ENCODE measurements at places on chromosomes 13 and 19.
A peak's percentile ranks its signal among the peaks of the same experiment; 100 is the strongest.

DNA sequence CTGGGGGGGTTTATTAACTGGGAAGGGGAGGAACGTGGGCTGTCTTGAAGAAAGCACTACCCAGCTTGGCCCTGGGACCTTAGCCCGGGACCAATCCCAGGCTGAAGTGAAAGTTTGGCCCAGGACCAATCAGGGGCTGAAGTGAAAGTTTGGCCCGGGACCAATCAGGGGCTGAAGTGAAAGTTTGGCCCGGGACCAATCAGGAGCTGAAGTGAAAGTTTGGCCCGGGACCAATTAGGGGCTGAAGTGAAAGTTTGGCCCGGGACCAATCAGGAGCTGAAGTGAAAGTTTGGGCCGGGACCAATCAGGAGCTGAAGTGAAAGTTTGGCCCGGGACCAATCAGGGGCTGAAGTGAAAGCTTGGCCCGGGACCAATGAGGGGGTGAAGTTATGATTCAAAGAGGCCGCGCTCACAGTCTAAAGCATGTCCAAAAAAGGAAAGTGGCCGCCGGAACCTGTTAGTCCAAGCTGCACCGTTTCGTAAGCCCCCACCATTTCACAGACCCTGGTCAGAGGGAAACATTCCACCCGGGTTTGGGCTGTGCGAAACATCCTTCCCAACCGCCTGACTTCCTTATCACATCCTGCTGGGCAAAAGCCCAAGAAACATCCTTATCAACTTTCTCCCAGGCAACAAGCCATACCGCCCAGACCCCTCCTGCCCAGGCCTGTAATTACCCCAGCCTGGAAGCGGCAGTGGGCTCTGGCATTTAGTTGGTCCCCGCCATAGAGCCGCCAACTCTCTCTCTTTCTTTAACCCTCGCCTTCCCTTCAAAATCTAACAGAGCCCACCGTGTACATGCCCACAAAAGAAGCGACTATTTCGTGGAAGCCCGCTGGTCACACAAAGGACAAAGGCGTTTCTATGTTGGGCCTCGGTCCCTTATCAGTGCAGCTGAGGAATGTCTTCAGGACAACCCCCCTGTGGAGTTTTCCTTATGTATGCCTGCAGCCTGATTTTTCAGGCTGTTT, 1.1 kb downstream of the ZNF850 start:
- DNase-seq, result peak; percentile 2

GRCh38 chr19:7932276-7932929, 6.5 kb upstream of the CTXN1 start:
- no peak for DNase-seq

DNA sequence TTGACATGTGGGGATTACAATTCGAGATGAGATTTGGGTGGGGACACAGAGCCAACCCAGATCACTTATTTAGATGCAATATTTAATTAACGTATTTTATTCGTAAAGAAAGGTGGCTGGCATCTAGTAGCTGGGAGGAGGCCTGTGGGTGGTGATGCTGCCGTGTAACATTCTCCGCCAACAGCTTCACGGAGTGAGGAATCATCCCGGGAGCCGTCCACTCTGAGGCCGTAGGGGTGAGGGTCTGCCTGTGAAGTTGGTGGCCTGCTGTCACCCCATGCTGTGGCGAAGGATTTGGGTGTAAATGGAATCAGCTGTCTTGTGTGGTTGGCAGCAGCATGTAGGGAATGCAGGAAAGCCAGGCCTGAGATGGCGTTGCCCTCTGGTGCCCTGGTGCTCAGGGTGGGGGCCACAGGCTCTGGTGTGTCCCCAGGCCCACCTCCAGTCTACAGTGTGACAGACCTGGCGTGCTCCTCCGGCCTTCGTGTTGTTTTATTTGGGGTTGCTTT, 3.3 kb upstream of the TEX29 start:
- DNase-seq, result no peak

DNA sequence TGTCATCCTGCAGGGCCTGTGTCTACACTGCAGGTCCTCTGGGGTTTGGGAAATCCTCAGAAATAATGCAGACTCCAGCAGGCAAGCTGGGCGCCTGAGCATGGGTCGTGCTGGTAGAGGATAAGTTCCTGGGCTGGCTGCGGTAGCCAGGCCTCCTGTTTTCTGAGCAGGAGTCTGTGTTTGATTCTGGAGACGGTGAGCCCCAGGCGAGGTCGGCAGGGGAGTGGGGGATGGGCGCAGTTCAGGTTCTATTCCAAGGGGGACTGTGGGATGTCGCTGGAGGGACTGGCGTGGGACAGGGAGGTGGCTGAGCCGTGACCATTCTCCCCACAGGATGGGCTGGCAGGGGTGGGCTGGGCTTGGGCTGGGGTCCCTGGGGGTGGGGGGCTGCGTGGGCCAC, 154.7 kb downstream of the KDM4B start:
- no peak for DNase-seq

- no peak for DNase-seq
Measured at GRCh38 chr19:45403781-45404556, 900 bp downstream of the PPP1R13L start.

- DNase-seq, result no peak
Measured at GRCh38 chr13:96533408-96533807, 443.5 kb downstream of the HS6ST3 start.

DNA sequence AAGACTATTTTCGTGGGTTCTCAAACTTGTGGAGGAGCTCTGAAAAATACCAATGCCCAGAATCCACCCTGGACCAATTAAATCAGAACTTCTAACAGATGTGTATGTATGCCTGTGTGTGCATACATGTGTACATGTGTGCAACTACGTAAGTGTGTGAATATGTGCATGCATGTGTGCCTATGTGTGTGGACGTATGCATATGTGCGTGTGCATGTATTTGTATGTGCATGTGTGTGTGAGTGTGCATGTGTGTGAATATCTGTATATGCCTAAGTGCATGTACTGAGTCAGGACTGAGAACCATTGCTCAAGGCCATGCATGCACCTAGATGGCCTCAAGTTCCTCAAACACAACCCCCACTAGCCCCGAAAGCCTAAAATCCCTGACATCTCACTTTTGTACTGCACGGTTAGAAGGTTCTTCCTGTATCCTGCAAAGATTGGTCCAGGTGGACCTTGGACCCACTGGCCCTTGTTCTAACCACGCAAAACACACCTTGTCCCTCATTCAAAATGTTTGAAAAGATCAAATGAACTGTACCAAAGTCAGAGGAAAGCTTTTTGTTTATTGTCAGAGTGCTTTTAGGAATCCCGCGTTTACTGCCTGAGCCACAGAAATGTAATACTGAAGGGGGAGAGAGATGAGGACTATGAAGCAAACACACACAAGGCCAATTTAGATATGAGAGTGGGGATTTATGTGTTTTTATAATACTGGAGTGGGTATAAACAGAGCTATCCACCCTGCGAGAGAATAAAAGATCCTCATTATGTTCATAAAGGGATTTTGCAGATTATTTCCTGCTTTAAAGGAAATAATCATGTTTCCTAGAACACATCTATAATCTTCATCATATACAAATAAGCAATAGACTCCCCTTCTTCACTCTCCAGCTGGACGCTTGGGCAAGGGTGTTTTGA, 39.1 kb downstream of the LATS2 start:
- no peak for DNase-seq

DNA sequence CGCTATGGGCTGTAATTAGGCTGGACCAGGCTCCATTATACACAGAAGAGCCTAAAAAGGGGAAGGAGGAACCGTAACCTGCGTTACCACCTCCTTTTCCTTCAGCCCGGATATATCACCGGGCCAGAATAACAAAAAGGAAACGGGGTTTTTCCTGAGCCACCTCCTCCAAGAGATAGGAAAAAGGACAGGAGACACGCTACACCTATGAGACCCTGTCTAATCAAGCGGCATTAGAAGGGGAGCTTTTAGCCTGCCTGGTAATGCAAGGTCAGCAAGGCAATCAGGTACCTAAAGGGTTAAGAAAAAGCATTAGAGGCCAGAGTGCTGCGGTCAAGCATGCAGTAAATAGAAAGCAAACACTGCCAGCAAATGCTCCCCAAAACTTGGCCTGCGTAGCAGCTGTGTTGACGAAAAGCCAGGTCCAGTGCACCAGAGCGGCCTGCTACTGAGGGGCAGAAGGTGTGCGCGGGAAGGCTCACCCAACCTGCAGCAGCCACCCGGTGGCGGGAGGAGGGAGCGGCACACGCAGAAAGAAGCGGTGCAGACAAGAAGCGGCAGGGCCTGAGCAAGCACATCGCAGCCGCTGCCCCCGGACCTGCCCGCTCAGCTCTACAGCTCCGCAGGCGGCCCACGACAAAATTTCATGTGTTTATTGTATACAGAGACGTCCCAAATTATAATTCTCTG, 1466.1 kb downstream of the UQCRFS1 start:
- no peak for DNase-seq

DNA sequence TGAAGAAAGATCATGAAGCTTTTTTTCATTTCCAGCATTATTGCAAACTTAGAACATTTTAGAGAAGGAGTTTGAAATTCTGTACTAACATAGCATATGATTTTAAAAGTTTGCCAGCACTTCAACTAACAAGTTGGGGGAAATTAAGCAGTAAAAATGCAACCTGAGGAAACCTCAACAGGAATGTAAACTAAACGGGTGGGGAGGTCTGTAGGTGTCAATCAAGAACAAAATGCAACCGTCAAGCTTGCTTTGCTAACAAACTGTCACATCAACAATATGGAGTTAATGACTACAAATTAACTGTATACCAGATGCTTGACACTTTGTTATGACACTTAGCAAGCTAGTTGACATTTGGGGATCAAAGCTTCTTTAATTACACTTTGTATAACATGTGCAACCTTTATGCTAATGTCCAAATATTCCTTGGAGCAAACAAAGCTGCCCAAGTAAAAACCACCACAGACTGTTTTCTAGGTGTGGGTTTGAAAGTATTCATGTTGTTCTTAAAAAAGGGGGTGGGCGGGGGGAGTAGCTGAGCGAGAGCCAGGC, 52.1 kb downstream of the DACH1 start:
- DNase-seq, result no peak

DNA sequence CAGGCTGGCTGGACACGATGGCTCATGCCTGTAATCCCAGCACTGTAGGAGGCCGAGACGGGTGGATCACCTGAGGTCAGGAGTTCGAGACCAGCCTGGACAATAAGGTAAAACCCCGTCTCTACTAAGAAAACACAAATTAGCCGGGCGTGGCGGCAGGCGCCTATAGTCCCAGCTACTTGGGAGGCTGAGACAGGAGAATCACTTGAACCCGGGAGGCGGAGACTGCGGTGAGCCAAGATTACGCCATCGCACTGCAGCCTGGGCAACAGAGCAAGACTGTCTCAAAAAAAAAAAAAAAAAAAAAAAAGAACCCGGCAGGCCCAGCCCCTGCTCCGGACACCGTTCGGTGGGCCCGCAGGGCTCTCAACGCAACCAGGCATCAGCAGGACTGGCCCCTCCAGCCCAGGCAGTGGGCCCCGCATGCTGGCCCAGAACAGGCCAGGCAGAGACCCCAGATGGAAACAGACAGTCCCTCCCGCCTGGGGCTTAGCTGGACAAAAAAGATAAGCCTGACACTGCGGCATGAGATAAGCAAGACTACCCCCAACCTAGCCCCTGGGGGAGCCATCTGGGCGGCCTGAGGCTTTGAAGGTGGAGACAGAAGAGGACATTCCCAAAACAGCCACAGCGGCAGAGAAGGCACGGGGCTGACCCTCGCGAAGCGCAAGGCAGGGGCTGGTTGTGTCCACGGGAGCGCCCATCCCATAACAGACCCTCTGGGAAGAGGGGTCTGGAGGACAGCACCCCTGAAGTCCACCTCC, 11.6 kb downstream of the REXO1 start:
- no peak for DNase-seq

- no peak for DNase-seq
Measured at GRCh38 chr13:28590461-28590860, 68.5 kb upstream of the POMP start.

- no peak for DNase-seq
Measured at GRCh38 chr19:1259206-1259875, 9.8 kb upstream of the CIRBP start.

- no peak for DNase-seq
Measured at GRCh38 chr19:31285744-31286143, 63.5 kb downstream of the TSHZ3 start.

DNA sequence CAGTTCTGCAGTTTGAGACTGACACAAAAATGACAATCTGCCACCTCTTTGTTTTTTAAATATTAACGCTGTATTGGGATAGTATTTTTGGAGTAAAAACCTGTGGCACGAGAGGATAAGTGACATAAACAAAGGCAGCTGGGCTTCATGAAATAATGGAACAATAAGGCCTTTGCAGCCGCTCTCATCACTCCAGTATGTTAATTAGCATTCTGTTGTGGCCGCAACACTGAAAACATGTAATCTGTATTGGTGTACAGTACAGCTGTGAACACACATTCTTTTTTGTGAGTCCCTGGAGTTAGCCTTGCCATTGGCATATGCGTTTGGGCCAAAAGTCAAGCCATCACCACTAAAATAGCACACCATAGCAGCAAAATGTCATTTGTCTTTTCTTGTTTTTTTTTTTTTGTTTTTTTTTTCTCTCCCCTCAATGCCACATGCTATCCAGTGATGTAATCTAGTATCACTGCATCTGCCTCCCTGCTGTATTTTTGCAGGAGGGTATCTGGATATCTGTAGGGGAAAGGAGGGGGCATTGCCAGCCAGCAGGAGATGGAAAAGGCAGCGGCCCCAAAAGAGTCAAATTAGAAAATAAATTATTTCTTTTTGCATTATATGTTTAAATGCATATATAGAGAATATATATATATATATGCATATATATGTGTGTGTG, 885 bp upstream of the ZNF536 start:
- no peak for DNase-seq

DNA sequence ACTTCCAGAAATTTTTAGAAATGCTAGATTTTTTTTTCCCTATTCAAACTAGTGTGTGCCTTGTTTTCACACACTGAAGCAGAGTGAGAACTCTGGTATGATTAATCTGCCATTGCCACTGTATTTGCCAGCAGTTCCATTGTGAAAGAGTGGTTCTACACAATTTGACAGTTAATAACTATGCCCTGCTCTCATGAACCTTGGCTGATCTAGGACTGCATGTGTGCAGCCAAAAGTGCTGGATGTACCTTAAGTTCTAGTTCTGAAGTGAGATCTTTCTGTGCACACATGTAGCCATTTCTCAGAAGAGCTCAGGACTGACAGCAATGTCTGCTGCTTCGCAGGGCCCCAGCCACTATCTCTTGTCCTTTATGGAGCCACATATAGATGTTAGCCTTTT, 328.2 kb upstream of the SPRY2 start:
- no peak for DNase-seq

DNA sequence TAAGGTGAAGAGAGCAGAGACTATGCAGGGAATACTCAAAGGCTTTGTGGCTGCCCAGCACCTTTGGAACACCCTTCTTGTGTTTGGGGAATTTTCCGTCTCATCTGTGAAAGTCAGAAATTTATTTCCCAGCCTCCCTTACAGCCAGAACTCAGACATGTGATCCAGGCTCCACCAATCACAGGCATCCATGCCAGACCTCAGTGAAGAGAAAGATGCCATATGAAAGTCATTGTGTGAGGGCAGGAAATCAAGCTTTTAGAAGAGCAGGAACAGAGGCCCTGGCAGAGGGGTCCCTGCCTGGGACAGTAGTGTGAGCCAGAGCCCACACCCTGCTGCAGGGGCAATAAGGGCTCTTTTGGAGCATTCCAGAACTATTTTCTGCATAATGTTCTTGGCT, 12.1 kb downstream of the CCDC70 start:
- no peak for DNase-seq

- DNase-seq, result no peak
Measured at GRCh38 chr13:96377835-96378234, 287.9 kb downstream of the HS6ST3 start.

- DNase-seq, result no peak
Measured at GRCh38 chr19:5232798-5233505, 107.7 kb downstream of the PTPRS start.

GRCh38 chr19:42017040-42017439, 23.0 kb upstream of the ATP1A3 start:
- no peak for DNase-seq

GRCh38 chr13:94351292-94351990, 128.0 kb downstream of the DCT start:
- no peak for DNase-seq
